ENCODE measurements at places on chromosomes 2 and 18.

GRCh38 chr2:217158928-217159327, 299.1 kb upstream of the TNP1 start:
- DNase-seq: no peak

GRCh38 chr18:79257480-79257879, 138.2 kb upstream of the NFATC1 start:
- no peak for DNase-seq

- no peak for DNase-seq
Observed at GRCh38 chr18:65725251-65726050, 25.4 kb upstream of the CDH7 start.

- DNase-seq: no peak
Observed at GRCh38 chr2:98903767-98904485, 32.1 kb downstream of the CRACDL start.

DNA sequence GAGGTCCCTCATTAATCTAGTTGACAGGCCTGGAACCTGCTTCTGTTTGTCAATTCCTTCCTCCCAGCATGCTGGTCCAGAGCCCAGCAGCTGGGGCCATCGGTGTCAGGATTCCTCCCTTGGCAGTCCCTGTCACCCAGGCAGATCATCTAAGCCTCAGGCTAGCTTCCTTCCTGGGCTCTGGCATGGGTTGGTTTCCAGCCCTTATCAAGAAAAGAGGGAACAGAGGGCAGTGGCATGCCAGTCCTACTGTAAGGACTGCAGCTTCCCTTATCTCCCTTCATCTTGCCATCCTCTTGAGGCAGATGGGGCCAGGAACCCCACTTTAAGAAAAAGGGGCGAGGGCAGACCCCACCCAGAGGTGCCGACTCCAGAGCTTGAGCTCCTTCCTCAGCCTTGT, 10.9 kb upstream of the KCNK3 start:
- no peak for DNase-seq

DNA sequence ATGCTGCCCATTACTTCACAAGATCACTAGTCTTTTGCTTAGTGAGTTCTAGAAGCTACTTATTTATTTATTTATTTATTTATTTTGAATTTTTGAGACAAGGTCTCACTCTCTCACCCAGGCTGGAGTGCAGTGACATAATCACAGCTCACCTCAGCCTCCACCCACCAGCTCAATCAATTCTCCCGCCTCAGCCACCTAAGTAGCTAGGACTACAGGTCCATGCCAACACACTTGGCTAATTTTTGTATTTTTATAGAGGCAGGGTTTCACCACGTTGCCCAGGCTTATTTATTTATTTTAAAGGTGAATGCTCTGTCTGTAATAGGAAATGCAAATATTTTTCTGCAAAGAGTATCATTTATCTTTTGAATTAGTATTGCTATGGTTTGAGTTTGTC, 67.7 kb downstream of the ATAD2B start:
- no peak for DNase-seq

DNA sequence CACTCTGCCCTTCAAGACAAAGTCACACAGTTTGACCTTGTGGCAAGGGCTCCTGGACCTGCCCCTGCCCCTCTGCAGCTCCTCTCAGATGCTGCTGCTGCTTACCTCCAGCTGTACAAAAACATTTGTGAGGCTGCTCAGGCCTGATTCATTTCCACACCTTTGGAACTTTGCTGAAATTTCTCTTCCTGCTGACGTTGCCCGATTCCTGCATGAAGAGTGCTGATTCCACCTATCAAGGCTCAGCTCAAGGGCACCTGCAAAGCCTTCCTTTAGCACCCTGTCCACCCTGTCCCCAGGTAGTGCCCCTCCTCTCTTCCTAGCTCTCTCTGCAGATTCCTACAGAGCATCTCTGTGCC, 738.3 kb upstream of the HS6ST1 start:
- no peak for DNase-seq

- DNase-seq: no peak
Observed at GRCh38 chr2:145399131-145399530, 879.2 kb upstream of the ZEB2 start.

- DNase-seq: no peak
Observed at GRCh38 chr2:106161938-106162820, 31.9 kb downstream of the UXS1 start.

GRCh38 chr2:67825476-67825875, 237.3 kb downstream of the C1D start:
- no peak for DNase-seq

DNA sequence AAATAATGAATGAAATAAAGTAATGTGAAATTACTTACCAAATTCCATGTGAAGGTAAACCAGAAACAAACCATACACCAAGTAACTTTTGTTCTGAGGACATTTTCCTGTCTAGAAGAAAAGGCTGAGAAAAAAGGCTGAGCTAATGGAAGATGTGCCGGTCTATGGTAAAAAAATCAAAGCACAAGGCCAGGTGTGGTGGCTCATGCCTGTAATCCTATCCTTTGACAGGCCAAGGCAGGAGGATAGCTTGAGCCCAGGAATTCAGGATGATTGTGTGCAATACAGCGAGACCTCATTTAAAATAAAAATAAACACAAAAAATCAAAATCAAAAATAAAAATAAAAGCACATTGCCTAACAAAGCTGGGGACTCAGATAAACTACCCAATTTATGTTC, 6.7 kb downstream of the ORC4 start:
- DNase-seq: no peak

GRCh38 chr2:182014284-182014683, 28.6 kb downstream of the PPP1R1C start:
- no peak for DNase-seq

DNA sequence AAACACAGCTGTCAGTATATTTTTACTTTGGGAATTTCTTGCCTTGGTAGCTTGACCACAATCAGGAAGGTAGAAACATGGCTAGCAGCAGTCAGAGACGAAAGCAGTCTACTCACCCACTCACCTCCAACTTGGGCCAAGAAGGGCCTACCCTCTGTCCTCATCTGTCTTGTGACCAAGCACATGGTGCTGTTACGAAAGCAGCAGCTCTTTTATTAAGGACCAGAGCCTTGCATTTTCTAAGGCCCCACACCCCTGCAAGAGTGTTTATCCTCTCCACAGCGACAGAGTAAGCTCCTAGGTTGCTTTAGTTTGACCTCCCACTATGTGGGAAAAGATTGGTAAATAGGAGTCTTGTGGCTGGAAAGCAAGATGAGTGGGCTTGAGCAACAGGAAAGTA, 31.3 kb upstream of the MSTN start:
- no peak for DNase-seq

GRCh38 chr2:74269667-74270066, 71.3 kb downstream of the MTHFD2 start:
- no peak for DNase-seq

GRCh38 chr2:130882111-130882690, 45.5 kb downstream of the ARHGEF4 start:
- no peak for DNase-seq

- DNase-seq: no peak
Observed at GRCh38 chr18:12485479-12486105, 77.9 kb downstream of the PRELID3A start.

DNA sequence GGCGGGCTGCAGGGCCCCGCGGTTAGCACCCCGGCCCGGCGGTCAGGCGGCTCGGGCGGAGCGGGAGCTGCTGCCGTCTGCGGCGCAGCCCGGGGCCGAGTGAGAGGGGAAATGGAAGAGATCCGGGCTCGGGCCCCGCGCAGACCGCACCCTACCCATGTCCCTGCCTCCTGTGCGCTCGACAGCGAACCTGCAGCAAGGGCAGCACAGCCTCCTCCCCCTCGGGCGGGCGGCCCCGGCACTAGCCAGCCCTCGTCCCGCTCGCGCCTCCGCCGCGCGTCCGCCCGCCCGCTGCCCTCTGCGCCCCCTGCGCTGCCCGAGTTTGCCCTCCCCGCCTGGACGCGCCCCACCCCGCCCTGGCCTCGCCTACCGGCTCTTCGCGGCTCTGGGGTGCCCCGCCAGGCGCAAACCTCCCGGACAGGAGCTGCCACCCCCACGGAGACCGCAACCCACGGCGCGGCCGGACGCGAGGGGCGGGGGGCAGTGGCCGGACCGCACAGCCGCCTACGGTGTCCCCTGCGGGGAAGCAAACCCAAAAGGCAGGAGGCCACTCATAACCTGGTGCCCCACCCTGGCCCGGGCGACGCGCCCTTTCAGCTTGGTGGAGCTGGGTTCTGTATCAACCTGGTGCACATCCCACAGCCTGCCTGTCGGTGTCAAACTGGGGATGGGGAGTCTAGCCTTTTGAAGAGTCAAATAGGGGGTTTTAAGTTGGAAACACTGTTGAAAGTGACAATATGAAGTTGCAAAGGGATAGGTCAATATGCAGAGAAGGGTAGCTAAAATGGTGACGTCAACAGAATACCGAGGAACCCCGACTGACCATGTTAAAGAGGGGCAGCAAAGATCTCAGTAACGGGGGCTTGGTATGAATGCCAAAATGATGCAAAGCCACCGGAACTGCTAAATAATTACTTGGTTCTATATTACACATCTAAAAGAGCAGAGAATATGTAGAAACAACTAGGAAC, at the start of gene IHH:
Gene IHH (minus strand): TSS at position 101 of the 971 bp plus-strand sequence. CDS start 454 bp downstream, outside the sequence.
- no peak for DNase-seq

GRCh38 chr2:114009205-114009944, 119.5 kb downstream of the ACTR3 start:
- no peak for DNase-seq

GRCh38 chr2:28352104-28352503, 40.6 kb upstream of the FOSL2 start:
- no peak for DNase-seq

DNA sequence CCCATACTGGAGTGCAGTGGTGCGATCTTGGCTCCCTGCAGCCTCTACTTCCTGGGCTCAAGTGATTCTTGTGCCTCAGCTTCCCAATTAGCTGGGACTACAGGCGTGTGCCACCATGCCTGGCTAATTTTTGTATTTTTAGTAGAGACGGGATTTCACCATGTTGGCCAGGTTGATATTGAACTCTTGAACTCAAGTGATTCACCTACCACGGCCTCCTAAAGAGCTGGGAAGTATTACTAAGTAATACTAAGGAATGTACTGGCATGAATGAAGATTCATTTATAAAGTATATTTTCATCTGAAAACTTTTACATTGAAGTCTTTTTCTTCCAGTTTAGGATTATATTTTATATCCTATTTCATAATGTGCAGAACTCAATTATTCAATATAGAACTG, 38.1 kb downstream of the NUP35 start:
- DNase-seq: no peak

DNA sequence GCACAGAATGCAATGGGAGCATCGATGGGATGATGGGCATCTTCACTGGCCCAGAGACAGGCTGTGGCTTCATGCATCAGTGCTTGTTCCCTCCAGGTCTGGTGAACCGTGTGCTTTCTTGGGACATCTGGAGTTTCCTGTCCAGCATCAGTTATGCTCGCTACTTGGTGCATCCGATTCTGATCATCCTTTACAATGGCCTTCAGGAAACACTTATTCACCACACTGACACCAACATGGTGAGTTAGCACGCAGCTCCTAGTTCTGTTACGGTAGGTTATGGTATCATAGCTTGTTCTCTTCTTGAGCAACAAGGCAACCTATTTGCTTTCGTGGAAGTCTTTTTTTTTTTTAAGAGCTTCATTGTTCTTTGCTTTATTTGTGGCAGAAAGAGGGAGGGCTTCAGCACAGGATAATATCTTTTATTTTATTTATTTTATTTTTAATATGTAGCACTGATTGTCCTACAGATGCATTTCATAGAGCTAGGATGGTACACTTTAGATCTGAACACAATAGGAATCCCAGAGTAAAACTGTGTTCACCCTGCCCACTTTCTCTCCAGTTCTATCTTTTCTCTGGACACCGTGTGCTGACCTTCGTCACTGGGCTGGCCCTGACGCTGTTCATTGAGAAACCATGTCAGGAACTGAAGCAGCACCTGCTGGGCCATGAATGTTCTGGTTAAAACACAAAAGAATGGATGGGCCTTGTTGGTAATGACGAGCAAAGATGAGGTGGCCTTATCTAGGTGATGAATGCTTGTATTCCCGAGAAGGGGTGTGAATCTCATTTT, 71.2 kb upstream of the SEC11C start:
- no peak for DNase-seq

- no peak for DNase-seq
Observed at GRCh38 chr2:159897720-159898119, 99.7 kb upstream of the CD302 start.

GRCh38 chr2:205762881-205763280, 80.6 kb downstream of the NRP2 start:
- no peak for DNase-seq

- no peak for DNase-seq
Observed at GRCh38 chr2:168641636-168642035, 160.8 kb upstream of the NOSTRIN start.

DNA sequence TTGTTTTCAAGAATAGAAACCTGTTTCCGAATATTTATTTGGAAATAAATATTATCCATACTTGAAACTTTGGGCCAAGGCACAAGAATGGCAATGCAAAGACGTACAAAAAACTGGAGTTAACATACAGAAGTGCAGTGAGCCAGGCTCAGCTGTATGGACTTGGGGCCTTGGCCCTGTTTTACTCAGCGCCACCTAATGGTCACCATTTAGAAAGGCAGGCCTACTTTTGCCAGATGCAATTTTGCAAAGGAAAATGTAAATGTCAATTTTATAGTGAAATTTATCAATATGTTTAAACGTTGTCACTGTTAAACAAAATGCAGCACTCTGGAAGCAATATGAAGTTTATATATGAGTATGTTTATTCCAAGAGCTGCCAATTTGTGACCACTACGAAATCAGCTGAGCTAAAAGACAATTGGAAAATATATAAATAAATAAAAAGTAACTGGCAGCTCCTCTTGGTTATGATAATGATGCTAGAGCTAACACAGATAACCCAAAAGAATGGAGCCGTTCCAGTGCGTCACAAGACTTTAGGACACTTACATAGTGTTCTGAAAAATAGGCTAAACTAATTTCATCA, 155.0 kb downstream of the ARHGAP15 start:
- DNase-seq: no peak

GRCh38 chr2:70922235-70923234, 13.2 kb upstream of the ATP6V1B1 start:
- no peak for DNase-seq

DNA sequence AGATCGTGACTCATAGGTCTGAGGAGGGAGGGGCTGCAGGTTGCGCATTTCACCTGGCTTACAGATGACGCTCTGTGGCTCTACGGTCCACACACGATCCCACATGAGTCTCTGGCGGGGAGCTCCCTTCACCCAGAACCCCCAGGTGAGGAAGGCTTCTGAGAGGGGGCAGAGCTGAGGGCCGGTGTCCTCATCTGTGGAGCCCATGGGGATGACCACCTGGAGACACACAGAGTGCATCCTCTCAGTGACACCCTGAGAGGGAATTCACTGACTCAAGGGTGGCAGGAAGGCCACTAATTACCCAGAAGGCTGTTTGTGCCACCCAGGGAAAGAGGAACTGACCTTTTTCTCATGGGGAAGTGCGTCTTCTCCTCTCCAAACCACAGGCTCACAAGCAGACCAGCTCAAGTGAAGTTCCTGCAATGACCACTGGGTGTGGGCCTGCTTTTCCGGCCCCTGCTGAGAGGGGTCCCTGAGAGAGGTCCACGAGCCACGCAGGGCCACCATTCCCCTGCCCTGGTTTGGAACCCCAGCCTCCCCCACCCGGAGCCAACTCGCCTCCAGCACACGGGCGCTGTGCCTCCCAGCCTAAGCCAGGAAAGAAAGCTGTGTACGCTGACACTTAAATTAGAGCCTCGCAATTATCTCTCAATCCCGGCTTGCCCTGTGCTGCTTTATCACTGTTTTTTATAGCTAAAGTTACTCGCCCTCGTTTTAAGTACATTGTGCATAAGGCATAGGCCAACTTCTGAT, 114.1 kb downstream of the BCL11A start:
- DNase-seq: no peak

GRCh38 chr2:195769975-195770374, 112.9 kb downstream of the SLC39A10 start:
- no peak for DNase-seq

Data from activated CD8-positive, alpha-beta memory T cell treated with anti-CD3 and anti-CD28 coated beads for 4 hours (primary cell).